ENCODE measurements at places on chromosomes 7 and 10.
A peak's percentile ranks its signal among the peaks of the same experiment; 100 is the strongest.

- no peak for DNase-seq
Observed at GRCh38 chr10:45432700-45433472, 58.9 kb downstream of the ALOX5 start.

DNA sequence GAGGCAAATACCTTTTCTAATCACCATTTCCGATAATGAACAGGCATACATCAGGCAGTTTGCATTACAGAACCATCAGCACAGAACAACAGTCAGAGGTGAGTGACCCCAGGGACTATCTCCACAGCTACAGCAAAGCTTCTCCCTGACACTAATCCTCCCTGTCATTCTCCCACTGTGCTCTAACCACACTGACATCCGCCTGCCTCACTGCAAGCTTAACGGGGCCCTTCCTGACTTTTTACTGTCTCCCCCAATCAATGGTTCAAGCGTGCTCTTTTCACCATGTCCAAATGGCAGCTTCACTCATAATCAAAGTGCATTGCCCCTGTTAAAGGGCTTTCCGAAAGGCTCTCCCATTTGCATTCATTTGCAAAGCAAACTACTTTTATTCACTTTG is 196.3 kb downstream of the DNAJC1 start:
- no peak for DNase-seq

DNA sequence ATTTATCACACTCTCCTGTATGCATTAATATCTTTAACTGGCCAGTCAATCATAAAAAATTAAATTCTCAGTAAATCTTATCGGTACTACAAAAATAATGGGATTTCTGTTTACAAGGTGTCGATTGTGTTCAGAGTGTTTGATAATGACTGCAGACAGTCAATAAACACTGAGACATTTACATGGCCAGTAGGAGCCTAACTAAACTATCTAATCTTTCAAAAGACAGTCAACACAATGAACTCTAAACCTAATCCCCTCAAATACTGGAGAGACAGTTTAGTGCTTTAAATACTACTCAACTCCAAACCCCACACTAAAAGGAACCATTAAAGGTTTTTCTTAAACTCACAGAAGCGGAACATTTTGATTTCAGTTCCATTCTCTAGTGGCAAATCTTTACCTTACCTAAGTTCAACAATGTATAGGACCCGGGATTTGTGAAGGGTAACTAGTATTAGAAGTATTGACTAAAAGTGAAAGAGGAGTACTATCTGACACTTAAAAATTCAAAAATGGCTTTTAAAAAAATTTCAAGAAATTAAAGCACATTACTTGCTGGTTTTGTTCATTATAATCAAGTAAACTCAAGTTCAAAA is 37.3 kb upstream of the EXOC6 start:
- DNase-seq, result no peak

DNA sequence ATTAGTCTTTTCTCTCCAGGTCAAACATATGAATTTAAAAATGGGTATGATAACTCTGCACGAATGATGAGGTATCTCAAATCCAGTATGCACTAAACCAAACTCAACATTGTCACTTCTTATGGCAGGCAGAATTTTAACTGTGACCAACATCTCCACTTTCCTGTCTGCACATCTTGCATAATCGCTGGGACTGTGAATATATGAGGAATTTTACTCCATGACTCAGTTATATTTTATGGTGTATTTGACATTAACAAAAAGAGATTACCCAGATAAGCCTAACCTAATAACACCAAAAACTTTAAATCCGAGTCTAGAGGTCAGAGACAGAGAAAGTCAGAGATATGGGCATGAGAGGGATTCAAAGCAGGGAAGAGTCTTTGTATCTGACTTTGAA is 454.5 kb upstream of the SEMA3D start:
- peak; percentile 23 for DNase-seq

- DNase-seq, result no peak
Observed at GRCh38 chr10:133096616-133097269, 9.0 kb downstream of the ADGRA1 start.

Measured in fibroblast of skin of abdomen (primary cell).